ENCODE measurements at places on chromosomes 3 and 15.
A peak's percentile ranks its signal among the peaks of the same experiment; 100 is the strongest.

DNA sequence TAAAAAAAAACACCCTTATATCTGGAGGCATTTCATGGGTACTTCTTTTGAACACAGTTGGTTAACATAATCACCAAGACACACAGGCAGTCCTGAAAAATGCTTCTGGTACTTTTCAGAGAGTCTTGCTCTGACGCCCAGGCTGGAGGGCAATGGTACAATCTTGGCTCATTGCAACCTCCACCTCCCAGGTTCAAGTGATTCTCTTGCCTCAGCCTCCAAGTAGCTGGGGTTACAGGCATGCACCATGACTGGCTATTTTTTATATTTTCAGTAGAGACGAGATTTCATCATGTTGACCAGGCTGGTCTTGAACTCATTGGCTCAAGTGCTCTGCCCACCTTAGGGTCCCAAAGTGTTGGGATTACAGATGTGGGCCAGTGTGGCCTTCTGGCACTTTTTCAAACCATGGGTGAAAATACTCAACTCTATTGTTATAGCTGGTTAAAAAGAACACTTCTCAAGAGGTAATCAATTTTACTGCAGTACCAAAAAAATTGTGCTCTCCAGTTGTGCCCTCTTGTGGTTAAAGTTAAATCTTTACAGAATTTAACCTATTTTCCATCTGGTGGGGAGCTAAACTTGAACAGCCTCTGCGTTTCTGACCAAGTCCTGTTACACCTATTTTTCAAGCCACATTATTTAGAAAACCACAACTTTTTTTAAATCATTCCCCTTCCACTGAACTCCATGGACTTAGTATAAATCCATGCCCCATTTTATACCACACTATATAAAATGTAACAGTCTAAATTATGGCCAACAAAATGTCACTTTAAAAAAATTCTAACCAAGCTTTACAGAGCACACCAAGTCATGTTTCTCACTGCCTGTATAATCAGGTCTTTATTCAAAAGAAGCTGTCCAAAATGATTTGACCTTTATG is 1.2 kb upstream of the SNAPC5 start:
- DNase-seq, result peak; percentile 46

- peak; percentile 64 for DNase-seq
Measured at GRCh38 chr3:123773681-123774431, 110.3 kb downstream of the MYLK start.

DNA sequence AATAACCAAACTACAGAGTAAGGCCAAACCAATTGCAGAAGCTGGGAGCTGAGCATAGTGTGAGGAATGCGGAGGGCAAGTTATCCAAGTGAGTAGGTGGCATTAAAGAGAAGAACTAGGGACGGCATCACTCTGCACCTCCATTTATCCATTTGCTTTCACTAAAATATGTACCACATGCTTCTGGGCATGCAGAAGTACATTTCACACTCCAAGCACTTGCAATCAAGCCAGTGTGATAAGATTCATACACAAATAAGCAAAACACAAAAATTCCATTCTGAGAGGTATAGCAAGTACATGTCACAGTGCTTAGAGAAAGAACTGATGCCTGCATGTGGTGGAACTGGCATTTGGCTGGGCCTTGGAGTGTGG is 81.1 kb downstream of the CCNL1 start:
- no peak for DNase-seq

- DNase-seq, result no peak
Measured at GRCh38 chr3:142972092-142972753, 8.7 kb upstream of the PAQR9 start.

- peak; percentile 48 for DNase-seq
Measured at GRCh38 chr3:132325103-132325606, 7.9 kb downstream of the ACP3 start.
